ENCODE measurements at places on chromosomes 2 and 18. TPM values are rescaled to one million over a fixed set of nuclear protein-coding genes. Genes with fewer than 3 reads are reported as not detected.

DNA sequence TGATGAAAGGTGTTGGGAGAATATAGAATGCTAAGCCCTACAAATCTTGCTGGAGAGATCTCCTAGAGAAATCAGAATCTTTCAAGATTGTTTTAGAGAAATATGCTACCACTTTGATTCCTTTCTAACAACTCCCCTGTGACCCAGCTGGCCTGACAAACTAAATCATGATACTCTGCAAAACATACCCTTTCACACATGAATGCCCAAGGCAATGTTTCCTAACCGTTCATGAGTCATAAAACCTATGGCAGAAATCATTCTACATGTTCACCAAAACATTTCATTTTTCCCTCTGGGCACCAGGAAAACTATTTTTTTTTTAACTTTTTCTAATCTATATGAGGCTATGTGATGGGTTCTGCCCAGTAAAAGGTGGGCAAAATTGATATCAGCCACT lies 77.8 kb upstream of the SETBP1 start:
- DNase-seq, result no peak

GRCh38 chr2:157194844-157195243 lies 62.7 kb upstream of the GALNT5 start:
- DNase-seq, result no peak

GRCh38 chr18:49869354-49869753 lies 56.0 kb upstream of the ACAA2 start:
- no peak for DNase-seq

GRCh38 chr2:104685591-104685990 lies 168.3 kb upstream of the POU3F3 start:
- DNase-seq, result no peak

- no peak for DNase-seq
Observed at GRCh38 chr18:21451851-21452250, 148.7 kb downstream of the ESCO1 start.

- peak; percentile 11 for DNase-seq
Observed at GRCh38 chr2:162989507-162989906, 150.9 kb upstream of the KCNH7 start.

ST3GAL5 gene
- polyA plus RNA-seq, result 34.1 TPM

GRCh38 chr18:74715306-74715705 lies 117.6 kb downstream of the ZNF407 start:
- DNase-seq, result no peak

INHBB gene
- polyA plus RNA-seq, result 7.2 TPM

PFN4 gene
- polyA plus RNA-seq, result 1.6 TPM

GDF7 gene
- 0.03 TPM for polyA plus RNA-seq

CASP8 gene
- polyA plus RNA-seq, result 39.0 TPM

- DNase-seq, result no peak
Observed at GRCh38 chr2:196391149-196391479, 219.7 kb upstream of the STK17B start.

DNA sequence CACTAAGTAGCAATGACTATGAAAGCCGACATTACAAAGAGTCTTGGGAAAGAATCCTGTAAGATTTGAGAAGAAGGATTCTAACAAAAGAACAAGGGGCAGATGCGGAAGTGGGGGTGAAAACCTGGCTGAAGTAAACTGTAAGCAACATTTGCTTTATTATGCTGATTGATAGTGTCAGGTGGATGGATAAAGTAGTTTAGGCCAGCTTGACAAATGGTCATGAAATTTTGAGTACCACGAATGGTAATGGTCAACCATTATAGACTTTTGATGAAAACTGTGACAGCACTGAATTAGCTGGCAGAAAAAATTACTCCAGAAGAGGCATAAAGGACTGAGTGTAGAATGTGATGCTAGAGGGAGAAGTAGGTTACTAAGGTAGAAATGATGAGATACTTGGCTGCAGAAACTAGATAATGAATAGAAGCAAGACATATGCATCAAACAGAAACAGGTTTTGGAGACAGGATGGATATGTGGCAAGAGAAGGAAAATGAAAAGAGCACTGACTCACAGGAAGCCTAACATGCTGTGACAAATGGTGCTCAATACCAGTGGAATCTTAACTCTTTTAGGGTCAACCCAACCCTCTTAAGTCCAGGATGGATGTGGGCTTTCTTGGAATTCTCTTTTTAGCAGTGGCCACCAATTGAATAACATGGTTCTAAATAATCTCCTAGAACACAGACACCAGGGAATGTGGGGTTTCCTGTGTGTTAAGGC lies 6.8 kb downstream of the THUMPD2 start:
- no peak for DNase-seq

- DNase-seq, result no peak
Observed at GRCh38 chr2:26901326-26902183, 53.6 kb downstream of the DPYSL5 start.

RAB17 gene
- 2.3 TPM for polyA plus RNA-seq

DNA sequence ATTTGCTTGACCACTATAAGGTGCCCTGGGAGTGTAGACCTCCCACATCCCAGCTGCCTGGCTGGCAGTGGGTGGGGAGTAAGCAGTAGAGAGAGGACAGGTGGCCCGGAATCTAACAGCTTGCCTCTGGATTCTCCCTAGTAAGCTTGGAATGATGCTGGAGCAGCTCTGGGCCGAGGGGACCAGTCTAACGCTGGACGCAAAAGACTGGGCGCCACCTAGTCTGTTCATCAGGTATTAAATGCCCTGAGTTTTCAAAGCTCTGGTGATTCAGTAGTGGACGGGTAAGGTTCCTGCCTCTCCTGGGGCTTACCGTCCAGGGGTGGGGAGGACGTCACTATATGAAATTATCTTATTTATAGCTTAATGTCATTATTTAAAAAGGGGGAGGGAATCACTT lies 648 bp upstream of the LYPD6B start:
- no peak for DNase-seq

KCNIP3 gene
- polyA plus RNA-seq, result 0.94 TPM

DNA sequence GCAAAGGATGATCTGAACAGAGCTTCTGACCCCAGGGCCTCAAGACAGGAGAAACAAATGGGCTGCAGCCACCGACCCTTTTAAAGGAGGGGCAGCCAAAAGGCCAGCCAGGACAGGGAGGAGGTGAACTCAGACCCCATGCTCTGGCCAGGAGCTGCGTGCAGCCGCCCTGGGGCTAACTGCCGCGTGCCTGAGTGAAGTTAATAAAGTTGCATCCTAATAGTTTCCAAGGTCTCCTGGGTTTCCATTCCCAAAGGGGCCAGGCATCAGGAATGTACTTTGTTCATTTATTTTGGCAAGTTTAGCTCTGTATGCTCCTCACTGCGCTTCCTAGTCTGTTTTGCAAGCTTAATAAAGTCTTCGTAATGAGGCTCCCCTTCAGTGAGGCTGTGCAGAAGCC lies 60.7 kb downstream of the EN1 start:
- no peak for DNase-seq

C2orf80 gene
- polyA plus RNA-seq, result not detected

GRCh38 chr2:54577944-54578647 lies 122.0 kb downstream of the SPTBN1 start:
- DNase-seq, result no peak

GRCh38 chr18:14093307-14093915 lies 38.8 kb downstream of the ZNF519 start:
- no peak for DNase-seq

TUBA4A gene
- polyA plus RNA-seq, result 495 TPM

LRATD1 gene
- polyA plus RNA-seq, result not detected

- no peak for DNase-seq
Observed at GRCh38 chr18:74257083-74257482, 34.7 kb downstream of the CYB5A start.

LRRC30 gene
- polyA plus RNA-seq, result not detected

GRCh38 chr2:37985333-37985732 lies 60.2 kb downstream of the RMDN2 start:
- DNase-seq, result no peak

MAPK4 gene
- polyA plus RNA-seq, result 0.01 TPM

DNA sequence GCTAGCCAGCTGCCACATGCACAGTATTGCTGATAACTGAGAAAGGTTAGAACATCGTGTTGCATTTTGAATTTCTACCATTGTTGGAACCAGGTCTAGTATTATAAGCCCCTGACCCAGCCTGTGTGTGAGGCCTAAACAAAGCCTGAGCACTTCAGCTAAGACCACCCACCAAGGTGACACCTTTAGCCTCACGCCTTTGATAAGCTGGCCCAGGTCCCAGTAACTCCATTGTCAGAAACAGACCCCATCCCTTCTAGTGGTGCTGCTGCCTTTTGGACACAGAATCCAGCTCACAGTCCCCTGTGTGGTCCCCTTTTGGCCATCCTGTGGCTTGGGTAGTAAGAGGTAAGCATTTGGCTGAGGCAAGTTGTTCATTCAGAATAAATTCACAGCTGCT lies 1.6 kb downstream of the ELMOD3 start:
- DNase-seq, result no peak

GRCh38 chr2:11096591-11096990 lies 58.7 kb upstream of the SLC66A3 start:
- no peak for DNase-seq

GRCh38 chr2:172089005-172089504 lies 3.7 kb downstream of the DLX1 start:
- DNase-seq, result no peak

DNA sequence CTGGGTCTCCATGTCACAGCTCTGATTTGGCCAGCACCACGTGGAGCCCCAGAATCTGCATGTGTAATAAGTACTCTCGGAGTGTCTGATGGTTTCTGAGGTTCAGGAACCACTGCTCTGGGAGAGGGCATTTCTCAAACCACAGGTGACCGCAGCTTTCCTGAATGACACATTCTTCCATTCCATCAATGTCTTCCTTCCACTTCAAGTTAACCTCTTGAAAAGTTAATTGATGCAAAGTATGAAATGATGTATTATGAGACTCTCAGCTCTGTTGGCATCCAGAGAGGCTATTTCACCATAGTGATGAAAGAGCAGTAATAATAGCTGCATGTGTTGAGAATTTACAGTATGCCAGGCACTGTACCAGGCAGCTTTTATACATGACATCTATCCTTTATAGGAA lies 61.3 kb upstream of the CRIM1 start:
- no peak for DNase-seq

DNA sequence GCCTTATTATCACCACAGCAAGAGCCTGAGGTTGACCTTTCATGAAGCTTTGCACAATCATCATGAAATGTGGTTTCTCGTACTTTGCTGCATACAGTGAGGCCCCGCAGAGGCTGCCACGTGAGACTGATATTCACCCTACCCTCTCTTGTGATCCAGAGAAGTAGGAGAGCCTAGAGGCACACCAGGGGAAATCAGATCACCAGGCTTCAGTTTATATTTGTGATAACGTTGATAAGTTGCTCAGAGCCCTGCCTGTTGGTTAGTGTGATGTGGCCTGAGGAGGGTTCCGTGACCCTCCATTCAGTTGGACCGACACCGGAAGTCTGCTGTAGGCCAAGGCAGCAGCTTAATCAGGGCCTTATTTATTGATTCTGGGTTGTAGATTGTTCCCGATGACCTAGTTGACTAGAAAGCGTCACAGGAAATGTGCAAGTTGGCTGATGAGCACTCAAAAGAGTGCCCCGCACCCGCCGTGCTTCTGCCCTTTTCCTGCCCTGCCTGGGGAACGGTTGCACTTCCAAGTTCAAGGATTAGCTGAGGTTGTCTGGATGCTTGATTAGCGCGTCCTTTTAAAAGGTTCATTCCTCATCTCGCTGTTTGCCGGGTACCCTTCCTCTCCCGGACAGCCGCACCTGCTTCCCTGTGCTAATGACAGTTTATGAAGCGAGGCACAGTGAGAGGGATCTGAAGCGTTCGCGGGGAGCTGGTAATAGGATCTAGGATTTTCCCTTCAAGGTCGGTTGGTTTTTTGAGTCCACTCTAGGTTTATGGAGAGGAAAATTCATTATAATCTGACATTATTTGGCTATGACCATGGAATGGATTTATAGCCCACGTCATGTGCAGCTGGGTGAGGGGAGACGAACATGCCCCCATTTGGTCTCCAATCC lies 146.4 kb downstream of the SH3RF3 start:
- no peak for DNase-seq

- no peak for DNase-seq
Observed at GRCh38 chr2:6749962-6750361, 115.7 kb downstream of the CMPK2 start.

DHRS9 gene
- polyA plus RNA-seq, result 0.25 TPM

UGT1A4 gene
- polyA plus RNA-seq, result 0.05 TPM
